Stimulated activated CD4-positive, alpha-beta T cell treated with anti-CD3 and anti-CD28 coated beads, Interleukin-1b, Interleukin-23, amount 100 ng/mL, for 24 hours (primary cell): ENCODE measurements at places on chromosomes 6 and 20.

GRCh38 chr6:49739423-49739822, 4.8 kb downstream of the CRISP3 start:
- no peak for DNase-seq

DNA sequence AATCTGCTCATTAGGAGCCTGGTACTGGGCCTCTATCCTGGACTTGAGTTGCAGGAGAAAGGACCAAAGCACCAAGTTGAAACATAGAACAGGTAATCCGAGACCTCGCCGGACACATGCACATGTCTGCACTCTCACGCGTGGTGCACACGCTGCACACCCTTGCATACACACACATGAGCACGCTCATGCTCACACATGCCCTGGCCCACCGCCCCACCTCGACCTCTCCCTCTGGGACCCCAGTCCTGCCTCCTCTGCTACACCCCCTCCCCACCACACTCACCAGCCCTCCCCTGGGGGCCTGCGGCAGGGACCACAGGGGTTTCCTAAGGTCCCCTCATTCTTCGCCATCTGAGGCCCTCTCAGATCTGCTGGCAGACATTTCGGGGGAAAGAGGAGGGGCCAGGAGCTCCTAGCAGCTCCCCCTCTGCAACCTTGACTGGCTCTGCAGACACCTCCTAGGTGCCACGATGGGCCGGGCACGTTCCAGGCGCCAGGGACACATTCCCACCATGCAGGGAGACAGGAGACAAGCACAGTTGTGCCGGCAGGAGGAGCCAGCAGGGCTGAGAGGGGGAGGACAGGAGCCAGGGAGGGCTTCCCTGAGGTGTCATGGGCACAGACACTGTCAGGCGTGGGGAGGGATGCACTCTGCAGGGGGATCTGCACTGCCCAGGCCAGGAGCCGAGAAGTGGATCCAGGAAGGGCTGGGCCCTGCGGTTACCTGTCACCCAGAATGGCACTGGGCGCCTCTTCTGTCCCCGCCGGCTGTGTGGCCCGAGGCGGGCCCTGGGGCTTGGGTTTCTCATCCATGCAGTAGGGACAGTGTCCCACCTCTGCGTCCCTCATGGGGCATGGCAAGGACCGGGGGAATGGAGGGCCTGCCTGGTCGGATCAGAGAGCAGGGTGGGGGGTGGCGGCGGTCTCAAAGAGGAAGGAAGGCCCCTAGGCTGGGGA, 25.6 kb upstream of the LSM14B start:
- DNase-seq: no peak

GRCh38 chr6:7954477-7955200, 44.1 kb upstream of the TXNDC5 start:
- DNase-seq: no peak

- no peak for DNase-seq
Measured at GRCh38 chr20:24780674-24781417, 168.2 kb upstream of the CST7 start.

DNA sequence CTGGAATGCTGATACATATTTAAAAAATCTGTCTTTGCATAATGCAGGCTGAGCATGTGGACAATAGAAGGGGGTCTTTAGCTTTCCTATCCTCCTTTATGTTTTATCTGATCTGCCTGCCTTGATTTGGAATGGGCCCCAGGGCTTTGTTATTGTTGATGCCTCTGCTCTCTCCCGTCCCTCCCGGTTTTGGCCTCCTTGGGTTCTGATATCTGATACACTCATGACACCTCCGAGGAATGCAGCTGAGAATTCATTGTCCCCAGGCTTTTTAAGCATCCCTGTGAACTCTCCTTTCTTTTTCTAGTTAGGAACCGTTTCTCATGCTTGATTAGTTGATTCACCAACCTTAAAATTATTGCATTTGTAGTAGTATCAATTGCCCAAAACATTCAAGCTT, 185.5 kb upstream of the RALGAPA2 start:
- DNase-seq: no peak

DNA sequence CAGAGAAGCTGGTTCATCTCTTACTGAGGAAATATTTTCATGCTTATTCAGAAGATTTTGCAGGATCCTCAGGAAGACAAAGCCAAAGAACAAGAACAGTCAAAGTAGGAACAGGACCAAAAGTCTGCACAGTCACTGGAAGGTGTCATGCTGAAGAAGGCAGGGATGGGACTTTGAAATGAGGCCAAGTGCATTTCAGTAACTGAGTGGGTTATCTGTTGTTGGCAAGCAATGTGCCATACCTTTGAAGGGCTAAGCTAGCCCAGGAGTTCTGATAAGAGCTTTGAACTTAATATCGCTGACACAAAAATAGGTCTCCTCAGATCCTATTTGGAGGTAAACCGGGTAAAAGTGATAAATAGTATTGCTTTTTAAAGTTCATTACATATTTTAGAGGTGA, 31.5 kb downstream of the SLC16A10 start:
- no peak for DNase-seq

DNA sequence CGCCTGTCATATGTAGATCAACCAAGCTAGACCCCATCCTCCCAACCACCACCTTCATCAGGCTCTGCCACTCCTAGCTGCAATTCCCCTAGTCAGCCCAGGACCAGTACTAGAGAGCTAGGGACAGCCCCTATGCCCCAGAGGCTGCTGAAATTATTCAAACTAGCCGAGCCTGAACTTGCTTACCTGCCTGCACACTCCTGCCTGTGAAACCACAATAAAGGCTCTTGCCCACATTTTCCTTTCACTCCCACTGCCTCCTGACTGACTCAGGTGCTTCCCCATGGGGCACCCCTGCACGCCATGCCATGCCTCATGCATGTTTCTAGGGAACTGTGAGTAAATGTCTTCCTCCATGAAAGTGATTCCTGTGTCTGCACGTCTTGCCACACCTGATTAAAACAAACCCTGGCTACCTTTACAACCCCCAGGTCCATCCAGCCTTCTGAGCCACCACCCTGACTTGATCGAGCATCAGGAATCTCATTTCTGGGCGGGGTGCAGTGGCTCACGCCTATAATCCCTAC, 66.5 kb upstream of the IER3 start:
- peak; percentile 77 for DNase-seq

DNA sequence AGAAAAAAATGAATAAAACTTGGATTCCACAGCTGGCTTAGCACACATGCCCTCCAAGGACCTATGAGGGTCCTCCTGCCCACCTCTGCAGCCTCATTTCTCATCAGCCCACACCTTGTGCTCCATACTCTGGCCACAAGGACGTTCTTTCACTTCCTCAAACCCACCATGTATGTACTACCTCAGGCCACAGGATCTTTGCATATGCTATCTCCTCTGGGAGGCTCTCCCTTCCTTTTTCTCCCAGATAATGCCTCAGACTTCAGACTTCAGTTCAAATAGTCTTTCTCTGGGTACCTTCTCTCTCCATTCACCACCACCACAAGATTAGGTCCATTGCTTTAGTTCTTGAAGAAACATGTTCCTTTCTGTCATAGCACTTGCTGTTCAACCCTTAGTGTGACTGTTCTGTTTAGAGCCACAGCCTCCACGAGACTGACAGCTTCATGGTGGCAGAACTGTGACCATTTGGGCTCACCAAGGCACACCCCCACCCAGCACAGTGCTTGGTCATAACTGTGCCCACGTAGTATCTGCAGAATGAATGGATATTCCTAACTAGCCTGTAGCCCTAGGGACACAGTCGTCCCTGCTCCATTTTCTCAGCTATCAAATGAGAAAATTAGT, 146.7 kb upstream of the LRFN2 start:
- DNase-seq: no peak

GRCh38 chr6:203661-204060, 88.6 kb upstream of the DUSP22 start:
- DNase-seq: no peak

- no peak for DNase-seq
Measured at GRCh38 chr6:17125407-17125806, 23.6 kb downstream of the STMND1 start.

DNA sequence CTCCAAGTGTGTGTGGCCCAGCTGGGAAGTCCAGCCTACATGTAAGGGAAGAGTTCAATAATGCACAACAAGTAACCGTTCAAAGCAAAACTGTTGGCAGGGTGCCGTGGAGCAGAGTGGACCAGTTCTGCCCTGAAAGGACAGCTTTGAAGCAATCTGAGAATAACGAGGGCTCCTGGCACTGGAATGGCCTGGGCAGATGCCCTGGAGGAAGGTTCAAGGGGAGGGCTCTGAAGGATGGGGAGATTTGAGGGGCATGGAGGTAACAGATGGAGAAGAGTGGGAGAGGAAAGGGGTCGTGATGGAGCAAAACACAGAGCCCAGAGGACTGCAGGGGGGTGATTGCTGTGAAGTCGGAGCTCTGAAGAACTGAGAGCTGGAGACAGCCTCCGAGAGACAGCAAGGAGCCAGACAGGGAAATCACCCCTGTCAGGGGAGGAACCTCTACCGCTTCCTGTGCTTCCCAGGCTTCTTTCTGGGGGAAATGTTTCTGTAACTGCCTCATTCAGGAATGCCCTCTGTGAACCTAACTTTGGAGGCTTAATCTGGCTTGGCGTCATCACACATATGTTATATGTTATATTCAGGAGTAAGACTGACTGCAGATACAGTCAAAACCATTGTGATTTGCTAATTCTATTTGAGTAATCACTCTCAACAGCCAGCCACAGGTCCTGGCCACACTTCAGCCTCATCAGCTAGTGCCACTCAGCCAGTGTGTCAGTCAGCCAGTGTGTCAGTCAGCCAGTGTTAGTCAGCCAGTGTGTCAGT, 41.2 kb downstream of the ZC3H12D start:
- DNase-seq: no peak

DNA sequence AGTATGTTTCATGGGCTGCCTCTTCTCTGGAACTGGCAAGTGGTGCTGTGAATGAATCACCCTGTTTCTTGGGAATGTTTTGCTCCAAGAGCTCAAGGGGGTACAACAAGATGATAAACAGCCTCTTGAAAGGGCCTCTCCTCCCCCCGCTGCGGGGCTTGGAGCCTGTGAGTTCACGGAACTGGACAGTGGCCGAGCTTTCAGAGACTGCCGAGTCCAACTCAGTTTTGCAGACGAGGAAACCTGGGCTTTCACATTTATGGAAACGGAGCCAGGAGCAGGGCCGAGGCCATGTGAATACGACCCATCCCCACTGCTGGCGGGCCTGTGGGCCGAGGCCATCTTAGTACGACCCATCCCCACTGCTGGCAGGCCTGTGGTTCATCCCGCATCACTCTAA, 18.2 kb upstream of the SRC start:
- no peak for DNase-seq

DNA sequence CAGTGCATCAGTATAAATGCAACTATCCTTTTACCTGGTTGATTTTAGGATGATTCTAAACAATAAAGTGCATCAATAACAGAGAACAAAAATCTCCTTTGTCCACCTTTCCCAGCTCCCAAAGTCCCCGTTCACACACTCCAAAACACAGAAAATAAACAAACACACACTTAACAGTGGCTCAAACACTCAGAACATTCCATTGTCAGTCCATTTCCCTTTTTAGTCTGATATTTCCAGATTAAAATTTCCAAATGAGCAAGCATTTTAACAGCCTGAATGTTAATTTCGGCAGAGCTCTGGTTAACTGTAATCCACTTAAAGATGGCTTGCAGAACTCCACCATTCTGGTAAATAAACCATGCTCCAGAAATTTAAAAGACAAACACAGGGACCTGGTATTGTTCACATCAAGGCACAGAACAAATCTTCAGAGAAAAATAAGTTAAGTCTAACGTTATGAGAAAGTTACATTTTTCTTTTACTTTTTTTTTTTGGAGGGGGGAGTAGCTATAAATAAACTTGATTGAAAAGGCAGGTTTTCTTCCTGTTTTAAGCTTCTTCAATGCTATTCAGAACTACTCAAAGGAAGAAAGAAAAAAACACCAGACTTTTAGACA, 100.8 kb downstream of the DST start:
- DNase-seq: no peak

DNA sequence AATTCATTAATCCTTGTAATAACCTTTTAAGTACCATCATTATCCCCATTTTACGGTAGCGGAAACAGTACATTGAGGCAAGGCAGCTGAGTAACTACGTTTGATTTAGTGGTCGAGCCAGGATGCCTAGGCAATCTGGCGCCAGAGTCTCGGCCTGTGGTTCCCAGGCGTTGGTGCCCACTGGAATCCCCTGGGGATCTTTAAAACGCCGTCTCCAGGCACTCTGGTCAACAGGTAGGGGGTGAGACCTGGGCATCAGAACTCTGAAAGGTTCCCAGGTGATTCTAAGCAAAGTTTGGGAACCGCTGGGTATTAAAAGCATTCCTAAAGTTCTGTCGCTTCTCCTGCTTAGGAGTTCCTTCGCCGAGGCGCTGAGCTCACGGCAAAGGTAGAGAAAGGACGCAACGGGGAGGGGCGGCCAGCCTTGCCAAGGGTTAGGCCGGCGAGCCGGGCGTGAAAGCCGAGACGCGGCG, 939 bp downstream of the DTNBP1 start:
- DNase-seq: no peak

GRCh38 chr20:12835999-12836398, 172.8 kb upstream of the SPTLC3 start:
- no peak for DNase-seq

- no peak for DNase-seq
Measured at GRCh38 chr6:83518816-83519480, 6.6 kb downstream of the PRSS35 start.

- no peak for DNase-seq
Measured at GRCh38 chr20:1144401-1145172, 26.2 kb downstream of the PSMF1 start.

GRCh38 chr6:155026022-155026705, 31.0 kb downstream of the TIAM2 start:
- DNase-seq: no peak

GRCh38 chr6:157898640-157899039, 75.6 kb downstream of the SNX9 start:
- DNase-seq: no peak

DNA sequence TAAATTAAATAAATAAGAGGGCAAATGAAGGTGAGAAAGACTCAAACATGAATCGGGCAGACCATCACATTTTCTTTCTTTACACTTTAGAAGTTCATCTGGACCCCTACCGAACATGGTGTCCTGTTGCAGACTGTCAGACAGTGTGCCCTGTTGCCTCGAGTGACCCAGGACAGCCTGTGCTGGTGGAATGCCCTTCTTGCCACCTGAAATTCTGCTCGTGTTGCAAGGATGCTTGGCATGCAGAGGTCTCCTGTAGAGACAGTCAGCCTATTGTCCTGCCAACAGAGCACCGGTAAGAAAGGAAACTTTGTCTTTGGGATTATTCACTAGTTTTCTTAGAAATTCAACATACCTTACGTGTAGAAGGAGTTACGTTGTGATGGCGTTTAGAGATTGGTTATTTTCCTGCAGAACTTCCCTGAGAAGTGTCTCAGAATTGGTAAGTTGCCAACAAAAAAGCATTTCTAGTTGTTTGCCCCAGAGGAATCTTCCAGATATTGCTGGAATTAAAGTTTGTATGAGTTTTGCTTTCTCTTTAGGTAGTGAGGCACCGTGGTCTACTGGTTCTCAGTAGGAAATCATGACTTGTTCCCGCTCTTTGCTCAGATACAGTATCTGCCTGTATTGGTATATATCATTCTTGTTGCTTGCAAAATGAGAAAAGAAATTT, 70.1 kb downstream of the RNF144B start:
- no peak for DNase-seq
